ENCODE measurements at places on chromosomes 2 and 18. TPM values are rescaled to one million over a fixed set of nuclear protein-coding genes. Genes with fewer than 3 reads are reported as not detected.

The CAVIN2 gene
- 44.0 TPM for total RNA-seq

The NOL4 gene
- not detected for total RNA-seq

GRCh38 chr18:59916746-59917145 lies 16.9 kb downstream of the PMAIP1 start:
- DNase-seq = no peak

- DNase-seq = no peak
These were observed 2.0 kb downstream of the NAGK start for GRCh38 chr2:71070294-71071093.

GRCh38 chr2:233867993-233868532 lies at the start of gene MSL3B:
TSS of gene MSL3B (minus strand) at chr2:233868386.
- DNase-seq = peak; percentile 62

- DNase-seq = no peak
These were observed 84.8 kb downstream of the GORASP2 start for GRCh38 chr2:171013851-171014250.

All from MG63 (cell line).